ENCODE measurements at places on chromosomes 7 and 10.
A peak's percentile ranks its signal among the peaks of the same experiment; 100 is the strongest.

DNA sequence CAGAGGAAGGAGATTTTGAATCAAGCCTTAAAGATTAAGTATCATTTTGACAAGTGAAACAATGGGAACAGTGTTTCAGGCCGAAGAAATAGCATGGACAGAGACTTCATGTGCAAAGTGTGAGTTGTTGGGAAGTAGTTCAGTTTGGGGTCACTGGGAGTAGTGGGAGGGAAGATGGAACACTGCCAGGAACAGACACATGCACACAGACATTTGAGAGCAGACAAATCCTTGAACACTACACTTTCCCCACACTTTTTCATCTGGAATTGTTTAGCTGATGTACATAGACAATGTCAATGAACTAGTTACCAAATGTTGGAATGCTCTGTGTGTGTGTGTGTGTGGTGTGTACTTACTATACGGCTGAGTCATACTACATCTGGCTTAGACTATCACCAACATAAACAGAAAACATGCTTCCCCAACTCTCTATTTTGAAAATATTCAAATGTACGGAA, 52.4 kb upstream of the LRRC17 start:
- DNase-seq: peak; percentile 98

GRCh38 chr7:116777651-116778281, 84.6 kb upstream of the CAPZA2 start:
- peak; percentile 88 for DNase-seq

- no peak for DNase-seq
Observed at GRCh38 chr7:120793213-120793936, 64.6 kb downstream of the TSPAN12 start.

DNA sequence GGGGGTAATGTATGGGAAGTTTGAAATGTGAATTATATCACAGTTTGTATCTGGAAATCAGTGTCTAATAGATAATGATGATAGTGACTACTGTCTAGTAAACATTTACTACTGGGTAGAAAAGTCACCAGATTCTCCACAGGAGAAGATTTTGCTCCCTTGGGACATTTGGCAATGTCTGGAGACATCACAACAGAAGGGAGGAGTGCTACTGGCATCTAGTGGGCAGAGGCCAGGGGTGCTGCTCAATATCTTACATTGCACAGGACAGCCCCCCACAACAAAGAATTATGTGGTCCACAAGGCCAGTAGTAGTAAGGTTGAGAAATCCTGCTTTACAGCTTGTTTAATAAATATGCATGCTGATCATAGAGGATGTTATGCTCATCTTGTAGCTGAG, 92.3 kb upstream of the PRPS1L1 start:
- peak; percentile 8 for DNase-seq

DNA sequence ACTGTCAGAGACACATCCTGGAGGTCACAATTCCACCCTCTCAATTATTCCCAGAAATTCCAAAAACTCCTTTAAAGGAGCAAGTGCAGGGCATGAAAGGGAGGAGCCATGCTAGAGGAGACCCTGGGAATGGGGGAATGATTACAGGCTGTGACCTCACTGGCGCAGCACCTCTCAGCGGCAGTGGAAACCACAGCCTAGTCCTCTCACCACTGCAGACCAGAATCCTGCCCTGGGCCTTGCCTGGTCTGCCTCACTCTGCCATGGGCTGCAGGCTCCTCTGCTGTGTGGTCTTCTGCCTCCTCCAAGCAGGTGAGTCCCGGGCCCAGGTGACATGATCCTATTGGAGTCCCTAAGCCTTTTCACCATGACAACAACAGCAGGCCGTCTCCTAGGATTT, 50.5 kb upstream of the PRSS58 start:
- DNase-seq: no peak

- peak; percentile 18 for DNase-seq
Observed at GRCh38 chr10:62327885-62328284, 46.3 kb upstream of the ZNF365 start.

GRCh38 chr10:80137031-80137862, 4.7 kb downstream of the PLAC9 start:
- DNase-seq: peak; percentile 68

All from fibroblast of skin of right quadriceps (primary cell).